ENCODE measurements at places on chromosomes 7 and 10. TPM values are rescaled to one million over a fixed set of nuclear protein-coding genes. Genes with fewer than 3 reads are reported as not detected.

OR2A2 gene
- total RNA-seq = not detected

MOGAT3 gene
- total RNA-seq = not detected

CFAP46 gene
- total RNA-seq = 1.9 TPM

PTF1A gene
- not detected for total RNA-seq

SMC3 gene
- 16.8 TPM for total RNA-seq

SEC24C gene
- 72.3 TPM for total RNA-seq

NEBL gene
- total RNA-seq = 0.44 TPM

FANK1 gene
- 4.8 TPM for total RNA-seq

HOXA11 gene
- total RNA-seq = 5.0 TPM

DNA sequence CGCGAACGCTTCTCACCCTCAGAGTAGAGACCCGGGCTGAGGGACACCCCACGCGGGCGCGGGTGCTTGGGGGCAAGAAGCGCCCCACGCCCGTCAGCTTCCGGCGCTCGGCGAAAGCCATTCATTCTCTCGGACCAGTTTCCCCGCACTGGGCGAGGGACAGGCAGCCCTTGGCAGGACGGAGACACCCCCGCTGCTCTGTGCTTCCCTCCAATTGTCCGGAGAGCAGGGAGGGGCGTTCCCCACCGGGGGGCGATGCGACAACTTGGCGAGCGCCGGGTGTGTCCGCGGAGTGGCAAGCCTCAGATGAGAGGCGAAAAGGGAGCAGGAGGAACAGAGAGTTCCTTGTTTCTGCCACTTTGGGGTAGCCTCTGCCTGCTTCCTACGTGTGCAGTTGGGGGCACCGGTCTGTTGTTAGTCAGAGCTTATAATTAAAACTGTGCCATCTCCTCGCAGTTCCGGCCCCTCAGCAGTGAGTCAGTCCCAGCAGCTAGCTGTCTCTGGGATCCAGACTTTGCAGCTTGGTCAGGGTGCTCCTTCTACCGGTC, 1.7 kb downstream of the GPR158 start:
- DNase-seq = no peak

DNA sequence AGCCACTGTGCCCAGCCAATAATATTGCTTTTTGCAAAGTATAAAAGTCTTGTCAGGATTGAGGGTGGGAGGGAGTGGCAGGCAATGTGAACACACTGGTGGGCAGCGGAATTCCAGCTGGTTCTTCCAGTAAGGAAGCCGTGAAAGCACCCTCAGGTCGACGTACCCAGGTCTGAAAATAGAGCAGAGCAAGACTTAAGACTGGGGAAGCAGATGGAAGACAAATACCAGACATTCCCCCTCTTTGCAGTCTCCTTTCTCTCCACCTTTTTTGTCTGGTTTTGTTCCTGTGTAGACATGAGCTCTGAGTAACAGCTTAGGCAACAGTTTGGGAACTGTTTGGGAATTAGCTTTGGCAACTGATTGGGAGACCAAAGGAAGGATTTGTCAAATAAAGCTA, 17.6 kb upstream of the CSTF2T start:
- no peak for DNase-seq

GRCh38 chr7:12692035-12692434, 4.6 kb downstream of the ARL4A start:
- no peak for DNase-seq

DNA sequence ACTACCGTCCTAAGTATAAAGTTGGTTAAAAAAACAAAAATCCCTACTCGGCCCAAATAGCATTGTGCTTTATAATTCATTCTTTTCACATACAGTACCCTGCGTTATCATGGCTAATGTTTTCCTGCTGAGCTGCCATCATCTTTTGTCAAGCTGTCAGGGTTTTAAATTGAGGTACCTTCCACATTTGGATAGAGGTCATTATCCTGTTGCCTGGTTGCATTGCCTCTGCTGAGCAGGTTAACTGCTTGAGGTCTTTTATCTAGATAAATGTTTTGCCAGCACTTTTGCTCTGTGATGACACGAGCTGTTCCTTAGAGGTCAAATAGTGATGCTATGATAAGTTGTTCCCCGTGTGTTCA, 94.4 kb upstream of the FZD1 start:
- no peak for DNase-seq

- no peak for DNase-seq
These were observed 148.9 kb downstream of the ZEB1 start for GRCh38 chr10:31467791-31468535.

- DNase-seq = no peak
These were observed 1.5 kb downstream of the PON1 start for GRCh38 chr7:95322854-95323253.

- DNase-seq = no peak
These were observed 240.3 kb downstream of the IPMK start for GRCh38 chr10:58027426-58027825.

DNA sequence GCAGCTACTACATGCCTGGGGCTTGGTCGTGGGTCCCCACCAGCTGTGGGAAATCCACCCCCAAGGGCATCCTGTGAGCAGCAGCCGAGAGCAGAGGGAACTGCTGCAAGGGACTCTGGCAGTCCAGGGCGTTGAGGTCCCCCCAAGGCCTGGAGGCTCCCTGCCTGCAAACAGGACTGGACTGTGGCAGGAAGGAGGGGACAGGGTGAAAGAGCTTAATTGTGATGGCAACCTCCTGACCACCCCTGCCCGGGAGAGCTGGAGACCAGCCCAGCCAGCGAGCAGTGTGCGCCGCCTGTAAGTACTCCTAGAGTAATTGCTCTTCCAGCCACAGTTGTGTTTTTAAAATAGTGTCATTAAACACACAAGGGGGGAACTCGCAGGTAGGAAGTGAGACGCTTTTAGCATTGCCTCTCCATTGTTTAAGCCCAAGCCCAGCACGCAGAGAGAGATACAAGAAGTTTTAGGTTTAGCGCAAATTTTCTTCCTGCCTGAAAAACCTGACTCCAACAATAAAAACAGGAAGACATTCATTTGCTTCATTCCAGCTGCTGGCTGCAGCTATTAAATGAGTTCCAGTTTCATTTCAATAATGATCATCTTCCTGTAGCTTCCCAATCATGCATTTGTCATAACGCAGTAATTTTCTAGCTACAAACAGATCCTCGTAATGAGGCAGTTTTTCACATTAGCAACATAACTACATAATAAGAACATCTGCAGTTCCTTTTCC, 111.1 kb downstream of the EBF3 start:
- DNase-seq = no peak

DNA sequence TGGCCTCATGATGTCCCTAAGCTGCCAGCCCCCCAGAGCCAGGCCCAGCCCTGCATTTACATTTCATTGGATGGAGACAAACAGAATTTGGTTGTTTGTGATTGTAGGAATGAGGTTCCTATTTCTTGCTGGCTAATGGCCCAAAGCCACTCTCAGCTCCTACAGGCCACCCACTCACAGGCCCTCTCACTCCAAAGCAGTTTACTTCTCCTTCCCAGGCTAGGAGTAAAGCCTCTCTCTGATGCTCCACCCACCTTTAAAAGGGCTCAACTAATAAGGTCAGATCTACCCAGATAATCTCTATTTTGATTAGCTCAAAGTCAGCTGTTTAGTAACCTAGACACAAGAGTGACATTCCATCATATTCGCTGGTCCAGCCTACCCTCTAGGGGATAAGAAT, 11.2 kb upstream of the CUZD1 start:
- no peak for DNase-seq

DNA sequence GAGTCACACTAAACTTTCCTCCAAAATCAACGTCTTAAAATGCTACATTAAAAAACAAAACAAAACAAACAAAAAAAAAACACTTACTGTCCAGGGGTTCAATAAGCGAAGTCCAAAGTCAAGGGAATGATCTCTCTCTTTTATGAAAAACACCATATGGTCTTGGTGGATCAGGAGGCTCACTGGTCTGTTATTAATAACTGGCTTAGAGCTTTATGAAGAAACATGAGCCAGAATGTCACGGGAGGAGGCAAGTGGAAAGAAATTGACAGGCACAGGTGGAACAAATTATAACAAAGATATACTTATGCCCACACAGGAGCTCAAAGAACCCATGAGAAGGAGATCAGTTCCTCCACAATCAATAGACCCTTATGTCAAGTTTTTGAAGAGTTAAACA, at the start of gene MRLN:
Gene MRLN (minus strand): TSS at position 189 of the 400 bp plus-strand sequence.
- DNase-seq = no peak

DNA sequence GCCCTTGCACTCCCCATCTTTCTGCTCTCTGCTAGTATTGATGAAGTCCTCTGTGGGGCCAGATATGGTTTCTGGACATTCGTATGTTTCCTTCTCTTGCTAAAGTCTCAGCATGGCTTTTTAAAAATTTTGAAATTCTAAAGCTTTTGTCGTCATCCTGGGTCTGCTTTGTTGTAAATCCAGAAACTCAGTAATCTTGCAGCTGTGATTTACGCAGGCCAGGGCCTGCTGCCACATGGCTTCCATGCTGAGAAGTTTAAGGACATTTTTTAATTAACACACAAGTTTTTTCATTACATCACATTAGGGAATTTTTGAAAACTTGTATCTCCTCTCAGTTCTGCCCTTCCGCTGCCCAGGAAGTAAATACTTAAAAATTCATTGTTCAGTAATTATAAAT, 686.1 kb upstream of the IGFBP3 start:
- DNase-seq = no peak

GRCh38 chr7:140390466-140391190, 7.7 kb downstream of the SLC37A3 start:
- no peak for DNase-seq

DNA sequence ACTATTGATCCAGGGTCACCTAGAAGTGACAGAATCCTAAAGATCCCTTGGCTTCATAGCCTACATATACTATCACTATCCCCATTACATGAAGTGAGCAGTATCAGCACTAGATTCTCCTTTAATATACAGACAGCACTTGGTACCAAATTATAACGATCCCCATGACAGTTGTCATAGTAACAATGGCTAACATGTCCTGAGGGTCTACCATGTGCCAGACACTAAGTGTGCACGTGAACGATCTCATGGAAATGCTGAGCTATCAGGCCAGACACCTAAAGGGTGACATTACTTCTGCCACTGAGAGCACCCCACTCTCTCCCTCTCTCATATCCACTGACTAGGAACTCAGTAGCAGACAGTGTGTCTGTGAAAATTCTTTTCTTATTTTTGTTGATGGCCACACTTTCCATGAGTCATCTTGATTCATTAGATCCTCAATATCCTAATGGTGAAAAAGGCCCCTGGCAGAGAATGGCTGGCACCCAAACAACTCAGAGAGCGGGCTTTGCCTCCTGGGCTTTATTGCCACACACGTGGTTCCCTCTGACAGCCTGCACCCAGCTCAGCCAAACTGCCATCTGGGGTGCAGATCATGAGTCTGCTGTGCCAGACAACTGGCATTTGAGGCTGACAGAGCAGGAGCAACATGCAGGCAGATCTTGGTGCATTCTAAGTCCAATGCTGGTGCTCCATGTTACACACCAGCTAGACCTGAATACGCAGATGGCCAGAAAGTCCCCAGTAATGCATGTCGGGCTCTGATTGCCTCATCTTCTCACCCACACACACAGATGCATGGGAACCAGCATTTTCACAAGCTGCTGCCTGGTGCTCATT, 176.3 kb downstream of the DGKI start:
- no peak for DNase-seq

DNA sequence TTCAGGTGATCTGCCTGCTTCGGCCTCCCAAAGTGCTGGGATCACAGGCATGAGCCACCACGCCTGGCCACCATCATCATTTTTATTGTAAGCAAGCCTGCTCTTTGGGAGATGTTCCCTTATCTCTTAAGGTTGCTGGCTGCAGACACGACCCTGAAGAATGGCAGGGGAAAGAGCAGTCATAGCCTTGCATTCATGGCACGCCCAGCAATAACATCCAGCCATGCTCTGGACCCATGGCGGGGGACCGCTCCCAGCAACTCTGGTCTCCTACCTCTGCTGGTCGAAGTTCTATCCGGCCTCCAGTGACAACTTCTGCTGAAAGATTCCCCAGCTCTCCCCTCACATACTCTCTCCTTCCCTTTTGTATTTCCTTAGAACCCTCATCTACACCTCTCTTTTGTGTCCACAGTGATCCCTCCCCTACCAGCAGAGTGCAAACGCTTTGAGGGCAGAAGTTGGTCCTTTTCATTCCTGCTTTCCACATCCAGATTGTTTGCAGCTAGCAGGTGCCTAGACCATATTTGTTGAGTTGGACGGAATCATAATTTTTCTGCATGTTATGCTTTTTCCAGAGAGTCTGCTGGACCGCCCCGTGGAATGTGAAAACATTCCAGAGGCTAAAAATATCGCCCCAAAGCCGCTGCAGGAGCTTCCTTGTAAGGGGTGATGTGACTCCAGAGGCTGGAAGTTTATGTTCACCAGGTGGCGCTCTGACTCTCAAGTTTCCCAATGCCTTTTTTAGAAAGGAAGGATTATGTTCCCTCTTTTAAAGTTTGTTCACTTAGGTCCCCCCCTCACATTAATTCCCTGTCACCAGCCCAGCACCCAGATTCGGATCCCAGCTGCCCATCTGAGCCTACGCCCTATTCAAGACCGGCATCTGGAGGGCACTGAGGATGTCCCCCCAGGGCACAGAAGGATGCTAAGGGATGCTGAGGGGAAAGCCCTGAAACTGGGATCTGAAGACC, 4.3 kb upstream of the MARVELD1 start:
- no peak for DNase-seq

DNA sequence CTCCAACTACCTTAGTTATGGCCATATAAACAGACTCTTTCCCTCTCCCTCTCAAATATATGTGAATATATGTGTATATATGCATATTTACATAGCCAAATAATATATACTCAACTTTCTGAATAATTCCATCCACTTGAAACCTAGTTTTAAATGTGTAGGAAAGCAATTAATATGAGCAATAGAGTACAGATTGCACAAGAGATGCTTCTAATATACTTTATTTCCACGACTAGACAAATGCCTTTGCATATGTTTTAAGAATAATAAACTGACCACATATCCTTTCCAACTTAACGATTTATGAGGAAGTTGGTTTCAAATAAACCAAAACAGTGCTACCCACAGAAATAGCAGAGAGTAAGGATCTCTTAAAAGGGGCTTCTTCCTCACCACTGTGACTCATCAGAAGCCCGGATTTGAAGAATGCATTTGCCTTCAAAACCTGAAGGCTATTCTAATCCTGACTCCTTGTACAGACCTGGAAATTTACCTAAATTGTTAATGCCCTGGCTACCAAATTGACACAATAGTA, 266.3 kb downstream of the AHR start:
- DNase-seq = no peak

- DNase-seq = no peak
These were observed 288.3 kb upstream of the MKLN1 start for GRCh38 chr7:131039355-131039762.

Measured in glomerular endothelial cell (primary cell).